ENCODE measurements at places on chromosomes 2 and 18. TPM values are rescaled to one million over a fixed set of nuclear protein-coding genes. Genes with fewer than 3 reads are reported as not detected.

GRCh38 chr2:69601179-69601612 is 42.3 kb downstream of the AAK1 start:
- no peak overlapping the region for H3K27ac ChIP-seq
- no peaks in the 10 kb centered on the region for H3K4me1 ChIP-seq
- no peak for DNase-seq

Gene SEH1L
- total RNA-seq = 49.7 TPM

DNA sequence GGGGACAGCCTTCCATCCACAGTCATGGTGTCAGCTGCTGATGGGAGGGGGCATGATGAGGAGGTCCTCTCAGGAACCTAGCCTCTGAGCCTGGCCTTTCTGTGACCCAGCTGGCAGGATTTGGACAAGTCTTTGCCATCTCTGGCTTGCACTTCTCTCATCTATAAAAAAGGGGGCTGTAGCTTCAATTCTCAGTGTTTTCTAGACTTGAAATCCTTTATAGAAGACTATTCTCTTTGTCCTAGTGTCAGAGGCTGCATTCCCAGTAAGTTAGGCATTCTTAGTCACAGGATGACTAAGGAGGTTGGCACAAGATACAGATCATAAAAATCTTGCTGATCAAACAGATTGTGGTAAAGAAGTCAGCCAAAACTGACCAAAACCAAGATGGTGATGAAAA is 958.5 kb downstream of the CNTNAP5 start:
- H3K36me3 ChIP-seq = no peaks in the 10 kb centered on the region
- H3K27me3 ChIP-seq = no peaks in the 10 kb centered on the region
- H3K27ac ChIP-seq = no peak overlapping the region

- no peak for DNase-seq
- H3K4me1 ChIP-seq = no peaks in the 10 kb centered on the region
- H3K27ac ChIP-seq = no peak overlapping the region
- no peaks in the 10 kb centered on the region for H3K27me3 ChIP-seq
Measured at GRCh38 chr2:150759106-150759505, 271.6 kb upstream of the RND3 start.

GRCh38 chr2:191479680-191480023 is 198.3 kb upstream of the NABP1 start:
- no peaks in the 10 kb centered on the region for H3K27me3 ChIP-seq
- no peaks in the 10 kb centered on the region for H3K36me3 ChIP-seq
- DNase-seq = no peak
- peaks cover 10% of the 10 kb centered on the region for H3K4me1 ChIP-seq
- H3K27ac ChIP-seq = no peak overlapping the region

Gene TUBA4B
- 2.9 TPM for total RNA-seq

GRCh38 chr18:78647018-78647417 is 332.6 kb upstream of the SALL3 start:
- no peaks in the 10 kb centered on the region for H3K36me3 ChIP-seq
- H3K27me3 ChIP-seq = no peaks in the 10 kb centered on the region
- no peak for DNase-seq
- H3K4me1 ChIP-seq = peaks cover 4% of the 10 kb centered on the region
- no peak overlapping the region for H3K27ac ChIP-seq

GRCh38 chr18:6366776-6367175 is 47.9 kb downstream of the L3MBTL4 start:
- H3K4me1 ChIP-seq = peaks cover 13% of the 10 kb centered on the region
- no peaks in the 10 kb centered on the region for H3K27me3 ChIP-seq
- H3K27ac ChIP-seq = no peak overlapping the region

- no peak overlapping the region for H3K4me3 ChIP-seq
- DNase-seq = no peak
- H3K27ac ChIP-seq = no peak overlapping the region
- no peaks in the 10 kb centered on the region for H3K36me3 ChIP-seq
- no peaks in the 10 kb centered on the region for H3K27me3 ChIP-seq
- H3K4me1 ChIP-seq = no peaks in the 10 kb centered on the region
Measured at GRCh38 chr2:209533391-209533790, 109.5 kb downstream of the MAP2 start.

DNA sequence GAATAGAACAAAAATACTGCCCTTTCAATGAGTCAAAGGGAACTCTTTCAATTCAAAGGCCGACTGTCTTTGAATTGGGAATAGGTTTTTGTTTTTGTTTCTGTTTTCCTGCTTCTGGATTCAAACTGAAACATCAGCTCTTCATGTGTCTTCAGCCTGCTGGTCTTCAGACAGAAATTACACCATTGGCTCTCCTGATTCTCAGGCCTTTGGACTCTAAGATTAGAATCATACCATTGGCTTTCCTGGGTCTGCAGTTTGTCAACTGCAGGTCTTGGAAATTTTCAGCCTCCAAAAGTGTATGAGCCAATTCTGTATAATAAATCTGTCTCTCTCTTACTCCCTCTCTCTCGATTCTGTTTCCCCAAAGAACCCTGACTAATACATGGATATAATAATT is 31.1 kb downstream of the CTLA4 start:
- no peaks in the 10 kb centered on the region for H3K4me1 ChIP-seq
- no peak for DNase-seq
- no peaks in the 10 kb centered on the region for H3K36me3 ChIP-seq
- H3K27ac ChIP-seq = no peak overlapping the region
